ENCODE measurements at places on chromosomes 13 and 19. TPM values are rescaled to one million over a fixed set of nuclear protein-coding genes. Genes with fewer than 3 reads are reported as not detected.

Gene CDX2
- total RNA-seq, result 4.1 TPM

Gene MAN2B1
- total RNA-seq, result 18.4 TPM

Gene LMTK3
- total RNA-seq, result 11.4 TPM

Gene TSHZ3
- total RNA-seq, result not detected

Gene LRG1
- 19.1 TPM for total RNA-seq

Gene PRX
- 1.3 TPM for total RNA-seq

Gene NANOS3
- not detected for total RNA-seq

Gene POP4
- 139 TPM for total RNA-seq

Gene CTXN1
- 11.8 TPM for total RNA-seq

Gene ONECUT3
- total RNA-seq, result not detected

Gene RNF225
- total RNA-seq, result 0.99 TPM

Gene TICAM1
- total RNA-seq, result 3.9 TPM

Gene GZMM
- total RNA-seq, result 0.31 TPM

Gene ADGRE2
- not detected for total RNA-seq

Gene C19orf53
- total RNA-seq, result 182 TPM

Gene SELENOV
- not detected for total RNA-seq

Gene KCNJ14
- 2.7 TPM for total RNA-seq

Gene CYP4F8
- not detected for total RNA-seq

Gene ZNF443
- 3.0 TPM for total RNA-seq

Gene CACNG6
- 2.3 TPM for total RNA-seq

Gene TTC9B
- total RNA-seq, result 0.94 TPM

Gene CYP2B6
- 2.5 TPM for total RNA-seq

Gene PSG11
- not detected for total RNA-seq

Gene C19orf85
- 0.83 TPM for total RNA-seq

Gene SIGLEC5
- not detected for total RNA-seq

Gene PGLYRP2
- total RNA-seq, result not detected

Gene PODNL1
- total RNA-seq, result 0.34 TPM

Gene RAX2
- total RNA-seq, result not detected

Gene SYNGR4
- total RNA-seq, result 1.2 TPM

Gene HIF3A
- total RNA-seq, result not detected

Gene ODAD3
- not detected for total RNA-seq

Gene SMIM17
- not detected for total RNA-seq

Gene GAPDHS
- not detected for total RNA-seq

Gene ZNF587B
- 40.0 TPM for total RNA-seq

Gene ERF
- 160 TPM for total RNA-seq

Gene PLPPR3
- total RNA-seq, result not detected

Gene SLC6A16
- total RNA-seq, result 0.26 TPM

Gene LENG8
- 153 TPM for total RNA-seq

Gene ZNF728
- total RNA-seq, result not detected

Gene FARP1
- total RNA-seq, result 49.0 TPM

Gene CD79A
- 0.81 TPM for total RNA-seq

Gene ELAVL3
- not detected for total RNA-seq

Gene MYO16
- not detected for total RNA-seq

Gene SRRM5
- total RNA-seq, result 0.50 TPM

Gene CADM4
- total RNA-seq, result 6.4 TPM

Gene CLEC4G
- total RNA-seq, result not detected

Gene TINCR
- not detected for total RNA-seq

Gene FGF9
- total RNA-seq, result 3.7 TPM

Gene PRSS57
- not detected for total RNA-seq

Gene GPI
- total RNA-seq, result 401 TPM

Gene SOX1
- total RNA-seq, result not detected

Gene ANGPTL8
- not detected for total RNA-seq
